ENCODE measurements at places on chromosomes 11 and 22.
A peak's percentile ranks its signal among the peaks of the same experiment; 100 is the strongest.

- DNase-seq: no peak
These were observed 16.5 kb downstream of the SLC22A12 start for GRCh38 chr11:64607381-64607985.

DNA sequence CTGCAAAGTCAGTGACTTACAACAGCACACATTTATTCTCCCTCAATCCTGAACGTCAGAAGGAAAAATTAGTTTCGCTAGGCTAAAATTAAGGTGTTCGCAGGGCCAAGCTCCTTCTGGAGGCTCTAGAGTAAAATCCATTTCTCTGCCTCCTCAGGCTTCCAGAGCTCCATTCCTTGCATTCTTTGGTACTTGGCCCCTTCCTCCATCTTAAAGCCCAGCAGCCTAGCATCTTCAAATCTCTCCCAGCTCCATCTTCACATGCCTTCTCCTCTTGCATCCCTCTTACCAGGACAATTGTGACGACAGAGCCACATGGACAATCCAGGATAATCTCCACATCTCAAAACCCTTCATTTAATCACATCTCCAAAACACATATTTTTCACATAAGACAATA is 165.0 kb downstream of the GRIA4 start:
- no peak for DNase-seq

DNA sequence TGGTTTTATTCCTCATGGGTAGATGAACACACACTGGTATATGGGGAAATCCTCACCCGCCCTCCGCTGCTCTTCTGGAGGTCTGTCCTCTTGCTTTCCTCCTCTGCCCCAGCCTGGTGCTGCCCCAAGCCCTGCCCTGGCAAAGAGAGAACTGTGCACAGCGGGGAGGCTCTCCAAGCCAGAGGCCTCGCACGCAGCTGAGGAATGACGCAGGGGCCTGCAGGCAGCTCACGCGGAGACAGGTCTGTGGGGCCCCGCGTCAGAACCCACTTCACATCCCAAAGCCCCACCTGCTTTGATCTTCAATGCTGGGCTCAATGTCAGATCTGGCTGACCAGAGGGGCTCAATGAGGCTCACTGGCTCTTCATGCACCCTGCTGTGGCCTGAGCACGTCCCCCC is 10.0 kb downstream of the GATD1 start:
- no peak for DNase-seq

DNA sequence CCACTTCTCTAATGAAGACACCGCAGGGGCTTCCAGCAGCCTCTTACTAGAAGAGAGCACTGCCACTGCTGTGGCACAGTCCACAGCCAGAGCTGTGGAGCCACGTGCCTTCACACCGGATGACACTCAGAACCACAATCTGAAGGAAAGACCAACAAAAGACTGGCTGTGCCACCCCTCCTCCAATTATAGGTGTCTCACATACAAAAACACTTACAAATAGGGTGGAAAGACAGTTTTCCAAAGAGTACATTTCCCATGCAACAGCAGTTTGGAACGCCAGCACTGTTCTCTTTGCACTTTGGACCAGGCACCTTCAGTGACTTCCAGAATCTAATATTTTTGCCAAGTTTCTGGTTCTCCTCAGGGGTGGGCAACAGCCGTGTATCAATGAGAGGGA is 38.0 kb upstream of the SLC25A1 start:
- no peak for DNase-seq

DNA sequence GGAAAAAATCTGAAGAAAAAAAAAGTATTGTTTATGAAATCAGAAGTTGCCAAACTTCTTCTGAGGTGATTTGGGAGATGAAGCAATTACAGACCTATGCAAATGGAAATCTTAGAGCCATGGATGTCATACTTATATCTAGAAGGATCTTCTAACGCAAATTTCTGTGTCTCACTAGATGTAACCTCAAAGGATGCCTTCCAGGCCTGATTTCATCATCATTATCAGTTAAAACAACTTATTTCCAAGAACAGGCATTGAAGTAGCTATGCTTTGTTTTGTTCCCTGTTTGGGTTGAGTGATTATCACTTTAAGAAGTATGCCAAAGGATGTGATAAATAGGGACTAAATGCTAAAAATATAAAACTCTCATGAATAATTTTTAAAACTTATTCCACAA is 43.9 kb upstream of the ANGPTL5 start:
- DNase-seq: no peak

DNA sequence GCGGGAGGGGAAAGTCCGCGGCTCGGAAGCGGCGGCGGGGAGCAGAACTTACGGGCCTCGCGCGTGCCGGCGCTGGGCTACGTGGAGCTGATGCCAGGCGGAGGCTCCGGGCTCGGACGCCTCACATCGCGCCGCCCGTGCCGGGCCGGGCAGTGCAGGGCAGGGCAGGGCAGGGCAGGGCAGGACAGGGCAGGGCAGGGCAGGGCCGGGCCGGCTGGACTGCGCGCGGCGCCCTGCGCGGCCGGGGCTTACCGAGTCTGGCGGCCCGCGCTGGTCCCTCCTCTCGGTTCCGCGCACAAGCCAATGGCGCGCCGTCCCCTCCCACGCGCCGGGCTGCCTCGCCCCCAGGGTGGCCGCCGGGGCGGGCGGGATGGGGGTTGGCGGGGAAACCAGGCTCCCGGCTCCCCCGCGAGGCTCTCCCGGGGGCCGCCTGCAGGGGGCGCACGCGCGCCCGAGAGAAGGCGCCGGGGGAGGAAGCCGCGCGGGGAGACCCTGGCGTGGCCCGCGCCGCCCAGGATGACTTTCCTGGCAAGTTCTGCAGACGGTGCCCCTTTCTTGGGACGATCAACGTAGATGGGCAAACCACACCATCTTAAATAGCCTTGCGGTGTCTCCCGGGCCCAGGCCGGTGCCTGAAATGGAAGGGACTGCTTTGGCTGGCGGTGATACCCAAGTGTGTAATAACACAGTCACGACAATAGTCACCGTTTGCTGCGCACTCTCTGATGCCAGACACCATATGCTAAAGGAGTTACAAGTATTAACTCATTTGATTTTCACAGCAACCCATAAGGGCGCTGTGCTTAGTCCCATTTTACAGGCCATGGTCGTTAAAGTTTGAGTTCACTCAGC is at the start of gene TP53I11:
TP53I11 (minus strand) TSS at position 259 of the 852 bp plus-strand sequence. CDS start 12,548 bp downstream, outside the sequence.
- peak; percentile 71 for DNase-seq

- no peak for DNase-seq
These were observed 6.5 kb downstream of the TMEM25 start for GRCh38 chr11:118537409-118537980.

DNA sequence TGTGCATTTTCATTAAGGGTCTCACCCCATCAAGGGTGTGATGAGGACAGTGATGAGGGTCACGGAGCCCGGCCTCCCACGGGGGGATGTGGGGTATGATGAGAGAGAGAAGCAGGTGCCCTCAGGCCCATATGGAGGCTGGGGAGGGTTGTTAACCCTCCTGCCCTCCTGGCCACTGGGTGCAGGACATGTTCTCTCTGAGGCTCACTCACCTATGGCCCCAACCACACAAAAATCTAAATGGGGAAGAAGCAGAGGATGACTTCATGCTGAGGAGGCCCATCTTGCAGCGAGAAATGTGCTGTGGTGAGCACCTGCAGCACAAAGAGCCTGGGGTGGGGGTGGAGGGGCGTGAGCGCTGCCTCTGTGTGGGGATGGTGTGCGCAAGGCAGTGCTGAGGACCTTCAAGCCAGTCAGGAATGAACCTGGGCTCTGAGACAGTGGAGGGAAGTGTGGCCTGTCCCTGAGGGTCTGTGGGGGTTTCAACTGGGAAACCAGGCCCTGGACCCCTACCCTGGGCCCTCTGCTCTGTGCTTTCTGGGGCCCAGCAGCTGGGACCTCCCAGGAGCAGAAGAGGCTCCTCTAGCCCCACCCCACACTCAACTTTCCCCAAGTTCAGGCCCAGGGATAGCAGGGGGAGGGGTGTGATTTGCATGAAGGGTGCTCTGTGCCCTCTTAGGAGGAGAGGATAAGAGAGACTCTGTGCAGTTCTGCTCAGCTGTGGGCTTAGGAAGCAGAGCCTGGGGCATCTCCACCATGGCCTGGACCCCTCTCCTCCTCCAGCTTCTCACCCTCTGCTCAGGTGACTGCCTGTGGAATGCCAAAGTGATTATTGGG is 43.0 kb upstream of the TOP3B start:
- no peak for DNase-seq

DNA sequence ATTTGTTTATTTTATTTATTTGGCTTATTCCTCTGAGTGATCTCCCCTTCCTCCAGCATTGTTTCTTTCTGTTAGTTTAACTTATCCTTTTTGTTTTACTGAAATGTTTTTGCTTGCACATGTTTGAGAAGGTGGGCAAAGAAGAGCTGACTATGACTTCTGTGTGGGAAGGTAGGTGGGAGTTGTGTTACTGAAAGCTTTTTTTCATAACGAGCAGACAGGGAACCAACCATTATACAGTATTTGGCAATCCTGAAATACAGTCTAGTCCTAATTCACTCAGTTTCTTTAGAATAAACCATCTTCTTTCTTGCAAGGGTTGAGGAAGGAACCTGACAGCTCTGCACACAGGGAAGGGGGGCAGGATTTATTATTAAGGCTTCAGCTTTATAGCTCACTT is 37.0 kb upstream of the PAK1 start:
- DNase-seq: no peak

GRCh38 chr11:112693781-112694180 is 267.4 kb upstream of the NCAM1 start:
- no peak for DNase-seq

DNA sequence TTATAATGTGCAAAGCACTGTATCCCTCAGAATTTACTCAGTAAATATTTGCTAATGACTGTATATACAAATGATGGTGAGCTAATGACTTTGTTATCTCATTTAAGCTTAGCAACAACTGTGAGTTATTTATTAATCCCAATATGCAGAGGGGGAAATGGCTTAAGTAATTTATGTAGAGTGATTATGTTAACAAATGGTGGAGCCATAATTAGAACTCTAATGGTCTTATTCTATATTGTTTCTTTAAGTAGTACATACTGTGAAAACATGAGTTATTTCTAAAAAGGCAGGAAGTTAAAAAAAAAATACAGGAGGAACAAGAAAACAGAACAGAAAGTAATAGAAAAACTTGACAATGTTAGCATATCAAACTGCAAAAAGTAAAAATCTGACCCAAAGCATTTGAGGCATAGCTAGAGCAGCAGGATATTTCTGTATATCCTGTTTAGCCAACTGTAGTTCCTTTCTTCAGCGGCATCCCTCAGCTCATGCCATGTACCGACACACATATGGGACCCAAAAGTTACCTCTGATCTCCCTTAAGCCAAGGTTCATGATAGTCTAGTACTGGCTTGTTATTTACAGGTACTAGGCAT is 94.2 kb downstream of the FCHSD2 start:
- no peak for DNase-seq

GRCh38 chr11:60840470-60841430 is 1.2 kb upstream of the CCDC86 start:
- DNase-seq: no peak

GRCh38 chr11:134341805-134342571 is 10.2 kb downstream of the GLB1L2 start:
- no peak for DNase-seq

DNA sequence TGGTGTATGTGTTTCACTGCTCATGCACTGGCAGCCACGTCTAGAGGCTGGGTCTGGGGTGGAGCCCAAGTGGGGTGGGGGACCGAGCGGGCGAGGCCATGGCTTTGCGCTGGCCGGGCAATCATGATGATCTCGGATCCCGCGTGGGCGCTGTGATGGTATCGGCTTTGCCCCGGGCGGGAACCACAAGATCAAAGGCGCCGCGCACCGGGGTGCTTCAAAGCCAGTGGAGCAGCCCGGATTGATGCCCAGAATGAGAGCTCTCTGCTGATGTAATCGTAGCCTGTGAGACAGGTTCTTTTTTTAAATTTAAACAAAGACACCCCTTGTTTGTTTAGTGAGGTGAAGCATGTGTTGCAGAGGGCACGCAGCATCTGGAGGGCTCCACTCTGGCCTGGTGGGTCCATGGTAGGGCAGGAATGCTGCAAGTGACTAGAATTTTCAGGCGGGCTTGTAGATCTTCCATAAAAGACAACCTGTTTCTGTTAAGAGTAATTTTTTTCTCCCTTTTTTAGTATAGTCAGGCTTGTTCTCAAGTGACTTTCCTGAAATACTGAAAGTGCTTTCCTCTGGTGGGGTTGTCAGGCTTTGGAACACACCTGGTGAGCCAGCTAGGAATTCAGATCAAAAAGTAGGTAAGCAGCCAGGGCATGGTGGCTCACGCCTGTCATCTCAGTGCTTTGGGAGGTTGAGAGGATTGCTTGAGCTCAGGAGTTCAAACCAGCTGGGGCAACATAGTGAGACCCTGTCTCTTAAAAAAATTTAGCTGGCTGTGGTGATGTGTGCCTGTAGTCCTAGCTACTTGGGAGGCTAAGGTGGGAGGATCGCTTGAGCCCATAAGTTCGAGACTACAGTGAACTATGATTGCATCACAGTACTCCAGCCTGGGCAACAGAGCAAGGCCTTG is 40.7 kb downstream of the ZNRF3 start:
- no peak for DNase-seq

GRCh38 chr11:96642583-96642982 is 252.8 kb downstream of the JRKL start:
- no peak for DNase-seq

GRCh38 chr11:42901084-42901483 is 410.7 kb upstream of the API5 start:
- no peak for DNase-seq

- DNase-seq: no peak
These were observed 3.2 kb upstream of the MRPL23 start for GRCh38 chr11:1943977-1944376.

- DNase-seq: no peak
These were observed 21.1 kb upstream of the FAR1 start for GRCh38 chr11:13647391-13647790.

- DNase-seq: no peak
These were observed 802.3 kb downstream of the CNTN5 start for GRCh38 chr11:99822846-99823565.

DNA sequence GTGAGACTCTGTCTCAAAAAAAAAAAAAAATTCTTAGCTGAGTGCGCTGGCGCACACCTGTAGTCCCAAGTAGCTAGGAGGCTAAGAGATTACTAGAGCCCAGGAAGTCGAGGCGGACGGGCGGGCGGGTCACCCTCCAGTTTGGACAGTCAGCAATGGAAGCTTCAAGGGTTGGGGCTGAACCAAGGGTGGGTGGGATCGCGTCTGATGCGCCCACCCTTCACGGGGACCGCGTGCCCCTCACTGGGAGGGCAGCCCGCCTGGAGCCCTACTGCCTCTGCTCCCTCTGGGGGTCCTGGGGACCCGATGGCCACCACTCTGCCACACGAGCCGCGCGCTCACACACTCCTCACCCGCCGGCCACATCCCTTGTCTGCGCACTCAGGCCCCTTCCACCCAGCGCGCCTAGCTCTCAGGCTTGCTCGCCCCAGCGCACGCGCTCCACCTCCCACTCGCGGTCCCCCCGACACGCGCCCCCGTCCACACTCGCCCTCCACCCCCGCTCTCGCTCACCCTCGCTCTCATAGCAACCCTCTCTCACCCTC is 494 bp downstream of the CHID1 start:
- no peak for DNase-seq

GRCh38 chr22:50583294-50583861 is 729 bp upstream of the CHKB start:
- no peak for DNase-seq
